A673 (cell line): ENCODE measurements at places on chromosomes 2 and 18. TPM values are rescaled to one million over a fixed set of nuclear protein-coding genes. Genes with fewer than 3 reads are reported as not detected.
A peak's percentile ranks its signal among the peaks of the same experiment; 100 is the strongest.

DNA sequence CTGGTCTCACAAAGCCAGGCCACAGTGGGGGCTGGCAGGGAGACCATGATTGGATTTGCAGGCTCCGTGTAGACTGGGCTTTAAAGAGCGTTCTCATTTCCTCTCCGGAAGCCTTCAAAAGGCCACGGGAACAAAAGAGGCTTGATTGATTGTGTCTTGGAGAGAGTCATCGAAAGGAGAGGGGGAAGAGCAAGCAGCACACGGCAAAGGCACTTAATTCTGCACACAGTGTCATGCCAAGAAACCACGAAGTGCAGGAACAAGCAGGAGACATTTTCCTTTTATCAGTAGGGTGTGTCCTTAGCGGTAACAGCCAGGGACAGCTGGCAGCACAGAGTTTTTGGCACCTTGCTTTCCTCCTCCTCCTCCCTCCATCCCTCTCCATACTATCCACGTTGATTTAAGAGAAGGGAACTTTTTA is 47.7 kb downstream of the GLI2 start:
- no peaks in the 10 kb centered on the region for H3K27me3 ChIP-seq
- H3K27ac ChIP-seq: no peak overlapping the region
- peaks cover 48% of the 10 kb centered on the region for H3K4me1 ChIP-seq
- DNase-seq: peak; percentile 95
- no peak overlapping the region for H3K4me3 ChIP-seq

DNA sequence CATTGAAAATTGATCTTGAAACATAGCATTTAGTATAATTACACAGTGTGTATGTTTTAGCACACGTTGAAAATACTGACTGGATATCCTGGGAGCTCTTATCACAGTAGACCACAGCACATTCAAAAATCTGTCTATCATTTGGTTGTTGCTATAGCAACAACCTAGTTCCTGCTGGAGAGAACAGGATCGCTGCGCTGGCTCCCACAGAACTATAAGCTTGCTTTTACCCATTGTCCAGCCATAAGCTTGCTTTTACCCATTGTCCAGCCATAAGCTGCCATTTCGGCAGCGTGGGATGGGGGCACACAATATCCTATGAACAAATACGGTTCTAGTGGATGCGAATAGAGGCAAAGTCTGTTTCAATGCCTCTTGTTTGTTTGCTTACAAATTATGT is 70.4 kb upstream of the ST6GAL2 start:
- no peak overlapping the region for H3K27ac ChIP-seq
- DNase-seq: no peak
- H3K4me3 ChIP-seq: no peak overlapping the region
- no peaks in the 10 kb centered on the region for H3K4me1 ChIP-seq
- H3K36me3 ChIP-seq: no peaks in the 10 kb centered on the region
- no peaks in the 10 kb centered on the region for H3K27me3 ChIP-seq

DNA sequence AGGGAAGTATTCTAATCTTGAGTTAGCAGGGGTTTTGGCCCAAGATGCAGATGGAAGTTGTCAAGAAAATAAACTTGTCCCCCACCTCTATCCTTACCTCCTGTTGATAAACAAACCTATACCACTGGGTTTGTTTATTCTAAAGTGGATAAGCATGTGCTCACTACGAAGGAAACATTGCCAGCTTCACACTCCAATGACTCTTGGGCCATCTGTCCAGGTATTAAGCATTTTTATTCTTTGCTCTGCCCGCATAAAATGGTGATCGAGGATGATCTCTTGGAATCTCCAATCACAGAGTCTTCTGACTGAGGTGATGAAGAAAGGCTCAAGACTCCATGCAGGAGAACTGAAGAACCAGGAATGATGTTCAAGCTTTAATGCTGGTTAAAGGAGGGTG is 1908.4 kb upstream of the PIK3C3 start:
- H3K27ac ChIP-seq: no peak overlapping the region
- DNase-seq: no peak
- H3K4me1 ChIP-seq: no peaks in the 10 kb centered on the region
- peaks cover 13% of the 10 kb centered on the region for H3K27me3 ChIP-seq

The RTTN gene
- 25.9 and 26.5 TPM in 2 replicates for total RNA-seq

The SIX2 gene
- not detected in 2 replicates for total RNA-seq
